ENCODE measurements at places on chromosomes 3 and 15. TPM values are rescaled to one million over a fixed set of nuclear protein-coding genes. Genes with fewer than 3 reads are reported as not detected.

CATSPER2 gene
- 4.6 TPM for total RNA-seq

DNA sequence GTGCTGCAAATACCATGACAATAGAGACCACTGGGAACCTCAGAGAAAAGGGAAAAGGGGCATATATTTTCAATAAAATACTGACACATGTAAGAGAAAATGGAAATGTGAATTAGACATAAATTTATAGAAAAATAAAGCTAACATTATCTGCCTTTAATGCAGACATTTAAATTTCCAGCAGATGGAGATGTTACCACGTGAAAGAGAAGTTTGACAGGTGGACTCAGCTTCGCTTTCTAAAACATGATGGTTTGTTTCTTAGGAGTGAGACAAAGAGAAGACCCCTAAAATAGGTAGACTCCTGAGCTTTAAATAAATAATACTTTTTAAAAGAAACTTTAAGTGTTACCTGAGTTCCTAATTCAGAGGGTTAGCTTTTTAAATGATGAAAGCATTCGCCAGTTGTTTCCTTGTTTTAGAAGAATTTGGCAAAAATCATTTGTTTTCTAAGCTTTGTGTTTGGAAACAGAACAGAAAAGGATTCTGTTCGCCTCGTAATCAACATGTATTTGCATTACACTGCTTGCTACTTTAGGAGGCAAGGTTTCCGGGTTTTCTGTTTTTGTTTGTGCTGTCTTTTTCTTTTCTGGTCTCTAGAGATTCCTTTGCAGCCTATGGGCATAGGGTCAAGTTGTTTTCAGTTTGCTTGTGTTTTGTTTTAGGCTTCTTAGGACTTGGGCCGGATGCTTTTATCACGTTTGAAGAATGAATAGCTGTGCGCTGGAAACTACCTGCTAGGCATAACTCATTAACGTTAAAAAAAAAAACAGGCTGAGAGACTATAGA is 271.4 kb downstream of the THSD4 start:
- DNase-seq, result no peak

DNA sequence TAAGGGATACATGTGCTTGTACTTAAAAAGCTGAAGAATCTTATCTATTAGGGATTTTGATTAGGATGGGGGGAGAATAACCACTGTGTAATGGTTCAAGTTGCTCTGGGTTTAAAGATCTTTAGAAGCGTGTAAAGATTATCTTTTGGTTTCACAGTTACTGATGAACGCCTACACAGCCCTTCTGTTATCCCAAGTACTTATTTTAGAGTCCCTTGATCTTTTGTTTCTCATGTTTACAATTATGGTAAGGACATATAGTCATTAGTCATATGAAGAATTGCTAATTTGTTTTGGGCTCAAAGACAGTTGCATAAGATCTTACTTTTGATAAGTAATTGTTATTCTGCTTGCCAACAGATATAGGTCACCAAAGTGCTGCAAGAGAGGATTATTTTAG is 160.1 kb downstream of the PLCL2 start:
- no peak for DNase-seq

DNA sequence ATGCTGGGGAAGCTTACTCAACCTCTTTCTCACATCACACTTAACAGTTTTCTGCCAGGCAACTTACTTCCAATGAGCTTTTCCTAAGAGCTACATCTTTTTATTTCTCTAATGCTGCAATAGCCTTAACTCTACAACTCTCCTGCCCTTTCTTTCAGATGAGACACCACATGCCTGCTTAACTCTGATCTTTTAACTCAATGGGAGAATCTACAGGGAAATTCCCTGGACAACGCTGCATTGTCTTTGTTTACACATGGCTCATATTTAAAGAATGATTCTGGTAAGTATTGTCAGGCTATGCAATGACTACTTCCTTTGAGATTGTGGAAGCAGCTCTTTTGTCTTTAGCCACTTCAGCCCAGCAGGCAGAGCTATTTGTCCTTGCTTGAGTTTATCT is 353.1 kb upstream of the BCHE start:
- DNase-seq, result no peak

GRCh38 chr3:78317774-78318173 is 1277.9 kb downstream of the ROBO2 start:
- DNase-seq, result no peak

DNA sequence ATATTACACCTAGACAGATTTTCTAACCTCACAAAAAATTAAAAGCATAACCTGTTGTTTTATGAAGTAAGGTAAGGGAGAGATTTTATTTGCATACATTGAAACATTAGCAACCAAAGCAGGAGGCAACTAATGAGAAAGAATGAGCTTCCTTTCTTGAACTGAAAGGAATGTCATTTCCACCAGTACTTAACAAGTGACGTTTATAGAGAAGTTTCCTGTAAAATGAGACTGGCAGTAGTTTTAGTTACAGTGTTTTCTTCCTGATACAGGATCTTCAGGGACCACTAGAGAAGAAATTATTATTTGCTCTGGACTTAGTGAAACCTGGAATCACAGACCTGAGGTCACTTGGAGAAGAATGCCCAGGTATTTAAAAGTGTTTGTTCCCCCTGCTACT is 27.4 kb upstream of the FRMD5 start:
- DNase-seq, result no peak

DNA sequence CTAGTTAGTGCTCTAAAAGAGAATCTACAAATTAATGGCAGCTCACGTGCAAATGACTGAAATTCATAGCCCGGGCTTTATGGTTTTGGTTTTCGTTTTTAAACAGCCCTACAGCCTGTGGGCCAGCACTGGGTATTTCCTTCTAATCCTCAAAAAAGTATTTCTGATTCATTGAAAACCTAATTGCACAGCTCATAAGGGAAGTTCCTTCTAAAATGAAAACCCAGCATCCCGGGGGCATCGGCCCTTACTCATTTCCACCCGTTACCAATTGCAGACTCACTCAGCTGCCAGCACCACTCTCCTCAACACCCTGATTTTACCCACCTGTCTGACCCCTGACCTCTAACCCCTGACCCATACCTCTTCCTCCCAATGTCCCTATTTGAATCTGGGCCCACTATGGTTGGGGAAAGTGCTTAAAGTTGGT is 59.5 kb upstream of the ZNF148 start:
- no peak for DNase-seq

DNA sequence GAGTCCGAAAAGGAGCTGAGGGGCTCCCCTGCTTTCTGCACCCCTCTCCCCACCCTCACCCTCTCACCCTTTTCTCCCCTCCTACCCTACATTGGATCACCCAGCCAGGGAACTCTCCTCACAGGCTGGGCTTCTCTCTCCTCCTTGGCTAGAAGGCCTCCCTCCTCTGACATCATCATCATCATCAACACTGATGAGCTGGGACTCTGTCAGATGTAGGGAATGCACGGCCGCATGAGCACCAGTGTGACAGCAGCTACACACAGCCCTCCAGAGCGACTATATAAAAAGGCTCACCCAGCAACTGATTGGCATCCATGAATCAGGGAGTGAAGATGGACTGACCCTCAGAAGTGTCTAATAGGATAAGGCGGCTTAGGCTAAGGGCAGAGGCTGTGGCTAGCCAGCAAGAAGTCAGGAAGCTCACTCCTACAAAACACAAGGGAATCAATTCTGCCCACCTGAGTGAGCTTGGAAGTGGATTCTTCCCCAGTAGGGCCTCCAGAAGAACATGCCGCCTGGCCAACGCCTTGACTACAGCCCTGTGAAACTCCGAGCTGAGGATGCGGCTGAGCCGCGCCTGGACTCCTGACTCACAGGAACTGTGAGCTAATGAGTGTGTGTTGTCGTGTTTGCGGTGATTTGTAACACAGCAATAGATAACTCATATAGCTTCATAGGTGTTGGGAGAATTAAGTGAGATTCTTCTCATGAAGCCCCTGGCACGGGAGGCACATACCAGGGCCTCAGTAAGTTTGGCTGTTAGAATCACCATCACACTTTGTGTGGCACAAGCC is 147.6 kb downstream of the FAM43A start:
- DNase-seq, result no peak

GRCh38 chr3:52978109-52978754 is 67.6 kb downstream of the SFMBT1 start:
- DNase-seq, result no peak

DNA sequence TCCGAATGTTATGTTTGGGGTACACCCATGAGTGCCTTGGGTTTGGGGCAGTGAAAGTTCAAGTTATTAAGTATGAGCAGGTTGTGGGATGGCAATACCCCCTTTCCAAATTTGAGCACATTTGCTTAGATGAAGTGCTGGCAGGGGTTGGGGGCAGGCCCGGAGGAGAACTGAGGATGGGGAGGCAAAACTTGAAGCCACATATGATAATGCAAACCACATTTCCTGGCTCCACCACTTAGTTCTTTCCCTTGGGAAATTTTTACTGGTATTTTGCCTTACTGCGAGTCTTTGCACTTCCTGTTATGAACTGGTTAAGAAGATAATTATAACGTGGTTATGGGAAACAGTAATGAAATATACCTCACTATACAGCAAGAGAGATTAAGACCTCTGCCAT is 336.0 kb upstream of the ONECUT1 start:
- no peak for DNase-seq

DNA sequence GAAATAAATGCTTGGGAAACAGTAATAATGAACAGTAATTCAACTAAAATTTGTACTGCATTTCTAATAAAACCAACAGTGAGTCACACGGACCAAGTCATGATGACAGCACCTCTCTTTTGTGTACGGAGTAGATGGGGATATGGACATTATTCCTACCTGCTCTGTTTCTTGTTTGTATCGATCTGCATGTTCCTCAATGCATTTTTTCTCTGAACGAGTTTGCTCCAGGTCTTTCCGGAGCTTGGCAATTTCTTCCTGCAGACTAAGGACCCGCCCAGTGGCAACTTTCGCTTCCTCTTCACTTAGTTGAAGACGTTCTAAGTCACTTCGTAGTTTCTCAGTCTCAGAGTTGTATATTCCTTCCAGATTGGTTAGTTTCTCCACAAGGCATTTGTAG is 74.4 kb upstream of the MYO5C start:
- no peak for DNase-seq

GRCh38 chr3:167318996-167319615 is 61.0 kb downstream of the ZBBX start:
- DNase-seq, result no peak

Data from ovary (tissue), 10 donors.